ENCODE measurements at places on chromosomes 3 and 15.
A peak's percentile ranks its signal among the peaks of the same experiment; 100 is the strongest.

- peaks cover 92% of the 10 kb centered on the region for H3K4me1 ChIP-seq
- no peaks in the 10 kb centered on the region for H3K36me3 ChIP-seq
- H3K27me3 ChIP-seq = no peaks in the 10 kb centered on the region
Observed at GRCh38 chr3:172152874-172153273, 113.5 kb downstream of the FNDC3B start.

DNA sequence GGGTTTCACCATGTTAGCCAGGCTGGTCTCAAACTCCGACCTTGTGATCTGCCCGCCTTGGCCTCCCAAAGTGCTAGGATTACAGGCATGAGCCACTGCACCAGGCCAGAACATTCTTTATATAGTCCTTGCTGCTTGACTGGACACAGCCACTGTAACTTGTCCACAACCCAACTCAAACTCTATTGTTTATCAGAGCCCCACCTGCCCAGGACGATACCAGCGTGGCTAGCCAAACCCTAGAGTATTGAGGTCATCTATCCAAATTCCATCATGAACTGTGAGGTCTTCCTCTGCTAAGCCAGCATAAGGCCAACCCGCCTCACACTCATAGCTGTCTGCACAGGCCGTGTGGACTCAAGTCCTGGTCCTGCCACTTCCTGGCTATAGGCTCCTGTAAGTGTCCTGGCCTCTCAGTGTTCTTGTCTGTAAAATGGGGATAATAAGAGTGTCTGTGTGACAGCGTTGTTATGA is 63.9 kb downstream of the DAPK2 start:
- no peak overlapping the region for H3K27ac ChIP-seq
- no peak for DNase-seq
- H3K4me3 ChIP-seq = no peak overlapping the region

GRCh38 chr3:137582484-137582883 is 181.6 kb upstream of the SOX14 start:
- peaks cover 3% of the 10 kb centered on the region for H3K27me3 ChIP-seq
- DNase-seq = no peak
- H3K27ac ChIP-seq = peak overlapping the region; percentile 20
- H3K36me3 ChIP-seq = peaks cover 29% of the 10 kb centered on the region
- H3K4me1 ChIP-seq = peaks cover 41% of the 10 kb centered on the region

- H3K27me3 ChIP-seq = peaks cover 69% of the 10 kb centered on the region
- H3K4me1 ChIP-seq = peaks cover 53% of the 10 kb centered on the region
- no peak overlapping the region for H3K4me3 ChIP-seq
- H3K36me3 ChIP-seq = no peaks in the 10 kb centered on the region
- no peak for DNase-seq
Observed at GRCh38 chr3:194005930-194006501, 129.9 kb upstream of the HES1 start.

DNA sequence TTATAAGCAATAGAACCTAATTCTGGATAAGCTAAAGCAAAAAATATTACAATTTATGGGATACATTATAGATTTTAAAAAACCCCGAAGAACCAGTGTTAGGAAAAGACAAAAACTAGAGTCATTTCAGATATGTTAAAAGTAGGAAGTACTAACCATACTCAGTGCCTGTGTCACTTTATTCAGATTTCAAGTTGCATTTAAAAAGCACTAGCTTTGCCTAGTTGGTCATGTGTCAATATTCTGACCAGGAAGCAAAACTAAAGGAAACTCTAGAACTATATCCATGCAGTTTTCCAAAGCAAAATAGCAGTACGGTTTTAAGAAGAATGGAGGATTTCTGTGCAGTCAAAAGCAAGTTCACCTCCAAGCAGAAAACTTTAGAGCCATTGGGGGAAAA is 88.4 kb downstream of the RAP2B start:
- no peak overlapping the region for H3K4me3 ChIP-seq
- peaks cover 10% of the 10 kb centered on the region for H3K4me1 ChIP-seq
- H3K27me3 ChIP-seq = no peaks in the 10 kb centered on the region
- no peak overlapping the region for H3K27ac ChIP-seq

DNA sequence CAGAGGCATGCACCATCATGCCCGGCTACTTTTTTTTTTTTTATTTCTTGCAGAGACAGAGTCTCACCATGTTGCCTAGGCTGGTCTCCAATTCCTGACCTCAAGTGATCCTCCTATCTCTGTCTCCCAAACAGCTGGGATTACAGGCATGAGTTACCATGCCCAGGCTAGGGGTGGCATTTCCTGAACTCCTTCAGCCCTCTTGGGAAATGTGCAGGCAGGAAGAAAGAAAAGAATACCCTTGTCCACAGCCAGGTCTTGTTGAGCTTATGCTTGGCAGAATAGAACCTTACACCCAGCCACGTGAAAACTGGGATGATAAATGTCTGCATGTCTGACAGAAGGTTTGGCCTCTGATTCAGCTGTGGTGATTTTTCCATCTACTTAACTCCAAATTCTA is 30.2 kb upstream of the SNRPN start:
- H3K36me3 ChIP-seq = peaks cover 37% of the 10 kb centered on the region
- H3K4me3 ChIP-seq = no peak overlapping the region
- peaks cover 39% of the 10 kb centered on the region for H3K4me1 ChIP-seq
- peaks cover 2% of the 10 kb centered on the region for H3K27me3 ChIP-seq
- H3K27ac ChIP-seq = no peak overlapping the region

GRCh38 chr3:166527325-166527724 is 690.1 kb upstream of the BCHE start:
- H3K27ac ChIP-seq = no peak overlapping the region
- no peaks in the 10 kb centered on the region for H3K4me1 ChIP-seq
- H3K27me3 ChIP-seq = no peaks in the 10 kb centered on the region
- H3K4me3 ChIP-seq = no peak overlapping the region
- H3K36me3 ChIP-seq = peaks cover 19% of the 10 kb centered on the region

GRCh38 chr15:77710637-77711036 is 77.9 kb upstream of the LINGO1 start:
- no peak overlapping the region for H3K4me3 ChIP-seq
- no peaks in the 10 kb centered on the region for H3K36me3 ChIP-seq
- peaks cover 8% of the 10 kb centered on the region for H3K4me1 ChIP-seq
- H3K27me3 ChIP-seq = no peaks in the 10 kb centered on the region
- DNase-seq = no peak

- peaks cover 34% of the 10 kb centered on the region for H3K4me1 ChIP-seq
- DNase-seq = no peak
- H3K36me3 ChIP-seq = peaks cover 13% of the 10 kb centered on the region
- H3K27me3 ChIP-seq = no peaks in the 10 kb centered on the region
Observed at GRCh38 chr15:76791511-76791910, 113.6 kb downstream of the SCAPER start.

DNA sequence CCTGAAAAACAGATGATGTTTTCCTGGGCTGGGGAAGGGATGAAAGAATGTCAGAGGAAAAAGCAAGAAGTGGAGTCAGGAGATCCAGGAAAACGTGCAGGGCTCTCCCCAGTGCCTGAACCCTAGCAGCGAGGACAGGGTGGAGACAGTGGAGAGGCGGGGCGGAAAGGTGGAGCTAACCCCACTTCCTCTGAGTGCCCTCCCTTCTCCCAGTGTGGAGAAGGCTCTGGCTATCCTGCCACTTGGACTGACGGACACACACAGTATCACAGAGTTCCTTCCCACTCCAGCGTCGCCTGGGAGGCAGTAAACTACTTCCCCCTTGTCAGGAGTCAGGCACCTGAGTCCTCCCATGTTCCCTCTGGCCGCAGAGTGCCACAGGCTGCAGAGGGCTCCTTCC is 125.3 kb upstream of the CHRNA7 start:
- peak; percentile 31 for DNase-seq
- peaks cover 25% of the 10 kb centered on the region for H3K4me1 ChIP-seq
- no peaks in the 10 kb centered on the region for H3K27me3 ChIP-seq
- peak overlapping the region; percentile 2 for H3K4me3 ChIP-seq
- no peak overlapping the region for H3K27ac ChIP-seq

DNA sequence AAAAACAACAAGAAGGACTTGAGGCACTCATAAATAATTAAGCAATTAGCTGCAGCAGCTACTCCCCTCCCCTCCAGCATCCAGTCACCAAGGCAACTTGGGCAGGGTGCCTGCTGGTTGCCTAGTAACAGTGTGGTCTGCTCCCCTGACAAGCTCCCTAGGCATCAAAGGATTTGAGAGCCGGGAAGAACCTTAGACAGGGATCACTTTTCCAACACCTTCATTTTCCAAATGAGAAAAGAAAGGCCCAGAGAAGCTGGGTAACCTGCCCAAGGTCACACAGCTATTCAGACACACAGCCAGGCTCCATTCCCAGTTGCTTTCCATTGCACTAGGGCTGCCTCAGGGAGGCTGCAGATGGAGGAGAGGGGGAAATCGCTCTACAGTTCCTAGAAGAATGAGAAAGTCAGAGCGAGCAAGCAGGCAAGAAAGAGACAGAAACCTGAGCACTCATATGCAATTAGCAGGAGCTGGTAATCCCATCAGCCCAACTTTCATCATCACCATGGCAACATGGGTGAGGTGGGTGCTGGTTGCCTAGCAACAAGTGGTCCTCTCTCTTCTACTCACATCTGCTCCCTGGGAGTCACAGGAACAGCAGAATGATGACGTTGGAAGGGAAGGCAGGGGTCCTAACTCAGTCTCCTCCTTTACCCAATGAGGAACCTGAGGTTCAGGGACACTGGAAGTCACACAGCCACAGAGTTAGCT is 3.6 kb upstream of the EIF4E3 start:
- H3K36me3 ChIP-seq = no peaks in the 10 kb centered on the region
- DNase-seq = peak; percentile 49
- H3K27ac ChIP-seq = no peak overlapping the region
- peaks cover 54% of the 10 kb centered on the region for H3K4me1 ChIP-seq

- H3K4me3 ChIP-seq = no peak overlapping the region
- H3K27me3 ChIP-seq = no peaks in the 10 kb centered on the region
- H3K4me1 ChIP-seq = peaks cover 21% of the 10 kb centered on the region
Observed at GRCh38 chr3:114709102-114709501, 415.3 kb downstream of the TIGIT start.

GRCh38 chr3:71444028-71444860 is 139.3 kb downstream of the FOXP1 start:
- no peaks in the 10 kb centered on the region for H3K36me3 ChIP-seq
- H3K27ac ChIP-seq = no peak overlapping the region
- peaks cover 8% of the 10 kb centered on the region for H3K4me1 ChIP-seq
- no peak overlapping the region for H3K4me3 ChIP-seq
- no peak for DNase-seq

DNA sequence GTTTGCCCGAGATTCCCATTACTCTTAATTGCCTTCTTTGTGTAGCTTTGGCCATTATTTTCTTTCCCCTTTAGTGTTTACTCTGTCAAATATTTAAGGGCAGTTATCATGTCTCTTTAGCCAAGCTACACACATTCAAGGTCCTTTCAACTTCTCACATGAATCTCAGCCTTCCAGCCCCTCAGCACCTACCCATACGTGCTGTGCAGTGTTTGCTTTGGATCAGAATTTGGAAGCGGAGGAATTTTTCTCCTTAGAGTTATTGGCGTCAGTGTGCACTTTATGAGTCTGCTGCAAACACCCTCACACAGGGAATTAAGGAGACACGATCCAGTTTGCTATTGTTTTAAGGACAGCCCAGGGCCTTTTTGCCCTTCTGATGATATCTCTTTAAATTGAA is 231.6 kb downstream of the CACNA2D3 start:
- H3K27me3 ChIP-seq = no peaks in the 10 kb centered on the region
- no peaks in the 10 kb centered on the region for H3K36me3 ChIP-seq
- no peak overlapping the region for H3K4me3 ChIP-seq
- DNase-seq = no peak

DNA sequence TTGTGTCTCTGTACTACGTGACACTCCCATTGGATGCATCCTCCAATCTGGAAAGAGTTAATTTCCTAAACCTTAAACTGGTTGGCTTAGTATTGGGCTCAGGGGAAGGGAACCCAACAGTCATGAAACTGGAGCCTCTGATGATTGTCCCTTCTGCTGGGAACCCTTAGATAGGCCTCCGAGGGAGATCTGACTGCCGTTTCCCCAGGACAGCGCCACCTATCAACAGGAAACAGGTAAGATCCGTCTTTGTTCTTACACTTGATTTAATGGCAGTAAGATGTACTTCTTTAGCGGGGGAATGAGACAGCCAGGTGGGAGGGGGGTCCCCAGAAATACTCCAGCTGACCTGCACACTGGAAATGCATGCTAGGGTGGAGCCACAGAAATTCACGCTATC is 1749.6 kb downstream of the SI start:
- peak; percentile 30 for DNase-seq
- H3K27me3 ChIP-seq = no peaks in the 10 kb centered on the region
- no peak overlapping the region for H3K27ac ChIP-seq
- H3K4me3 ChIP-seq = no peak overlapping the region

DNA sequence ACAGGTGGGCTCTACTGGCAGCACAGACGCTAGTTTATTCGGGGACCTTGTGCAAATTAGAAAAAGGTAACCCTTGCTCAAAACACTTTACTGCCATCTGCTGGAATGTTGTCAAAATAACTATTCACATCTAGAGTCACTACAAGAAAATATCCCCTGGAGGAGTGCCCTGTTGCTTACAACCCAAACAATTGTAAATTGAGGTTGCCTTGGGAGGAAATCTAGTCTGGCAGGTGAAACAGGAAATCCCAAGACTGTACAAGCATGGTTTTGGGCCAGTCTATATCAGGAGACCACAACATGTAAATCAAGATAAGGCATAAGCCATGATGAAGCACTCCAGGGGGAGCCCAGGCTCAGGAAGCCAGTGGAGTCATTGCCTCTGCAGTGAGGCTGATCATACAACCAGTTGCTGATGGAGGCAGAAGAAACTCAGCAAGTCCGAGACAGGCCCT is 136.8 kb upstream of the ACP3 start:
- no peaks in the 10 kb centered on the region for H3K27me3 ChIP-seq
- DNase-seq = no peak
- peaks cover 11% of the 10 kb centered on the region for H3K4me1 ChIP-seq

DNA sequence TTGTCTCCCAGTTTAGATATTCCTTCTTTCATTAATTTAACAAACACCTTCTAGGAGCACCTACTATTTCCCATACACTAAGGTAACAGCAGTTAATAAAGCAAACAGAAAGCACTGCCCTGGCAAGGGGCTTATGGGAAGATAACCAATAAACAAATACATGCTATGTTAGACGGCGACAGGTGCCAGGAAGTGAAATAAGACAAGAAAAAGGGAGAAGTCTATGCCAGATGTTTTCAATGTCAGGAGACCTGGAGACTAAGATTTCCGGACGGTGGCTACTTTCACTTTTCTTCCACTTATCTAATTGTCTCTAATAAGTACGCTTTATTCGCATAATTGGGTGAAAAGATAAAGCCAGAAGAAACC is 32.5 kb upstream of the ZNF445 start:
- H3K27ac ChIP-seq = peak overlapping the region; percentile 57
- H3K36me3 ChIP-seq = peaks cover 8% of the 10 kb centered on the region
- peaks cover 3% of the 10 kb centered on the region for H3K27me3 ChIP-seq
- H3K4me3 ChIP-seq = peak overlapping the region; percentile 93

- H3K27ac ChIP-seq = no peak overlapping the region
- DNase-seq = no peak
- no peaks in the 10 kb centered on the region for H3K27me3 ChIP-seq
- peaks cover 5% of the 10 kb centered on the region for H3K4me1 ChIP-seq
- peaks cover 4% of the 10 kb centered on the region for H3K36me3 ChIP-seq
Observed at GRCh38 chr3:103247459-103247858, 812.6 kb downstream of the ZPLD1 start.

- no peak for DNase-seq
- no peaks in the 10 kb centered on the region for H3K36me3 ChIP-seq
- 0 out of 2 replicates have a peak, but pooled peaks cover 9% of the 10 kb centered on the region for H3K4me1 ChIP-seq
- H3K27me3 ChIP-seq = peaks cover 7% of the 10 kb centered on the region
- H3K4me3 ChIP-seq = no peak overlapping the region
Observed at GRCh38 chr15:88385078-88385700, 82.0 kb downstream of the MRPL46 start.

- H3K27ac ChIP-seq = no peak overlapping the region
- DNase-seq = no peak
- H3K4me1 ChIP-seq = peaks cover 63% of the 10 kb centered on the region
- H3K4me3 ChIP-seq = no peak overlapping the region
Observed at GRCh38 chr15:35181538-35181937, 96.4 kb upstream of the NANOGP8 start.

GRCh38 chr3:158097081-158097592 is 9.1 kb downstream of the SHOX2 start:
- H3K4me3 ChIP-seq = peak overlapping the region; percentile 90
- peaks cover 100% of the 10 kb centered on the region for H3K27me3 ChIP-seq
- H3K27ac ChIP-seq = no peak overlapping the region
- H3K36me3 ChIP-seq = no peaks in the 10 kb centered on the region
- H3K4me1 ChIP-seq = peaks cover 43% of the 10 kb centered on the region
- no peak for DNase-seq

Measured in WTC11 (cell line).